ENCODE measurements at places on chromosomes 4 and X. TPM values are rescaled to one million over a fixed set of nuclear protein-coding genes. Genes with fewer than 3 reads are reported as not detected.

MSX1 gene
- total RNA-seq, result not detected

ARMCX4 gene
- total RNA-seq, result 2.8 TPM

CT45A10 gene
- not detected for total RNA-seq

F8A3 gene
- total RNA-seq, result 25.3 TPM

SHROOM4 gene
- not detected for total RNA-seq

MGARP gene
- not detected for total RNA-seq

ARHGEF38 gene
- total RNA-seq, result not detected

GPC4 gene
- total RNA-seq, result not detected

MAP7D2 gene
- total RNA-seq, result 0.23 TPM

ANXA10 gene
- not detected for total RNA-seq

GATA1 gene
- total RNA-seq, result not detected

SLC34A2 gene
- not detected for total RNA-seq

BEX2 gene
- 3.0 TPM for total RNA-seq

COX7B2 gene
- not detected for total RNA-seq

SATL1 gene
- total RNA-seq, result not detected

SPACA5 gene
- total RNA-seq, result not detected

SULT1E1 gene
- total RNA-seq, result not detected

FMR1NB gene
- not detected for total RNA-seq

P2RY8 gene
- total RNA-seq, result 126 TPM

ASMT gene
- 0.20 TPM for total RNA-seq

SPON2 gene
- 32.4 TPM for total RNA-seq

SLC10A7 gene
- total RNA-seq, result 24.0 TPM

GAGE1 gene
- not detected for total RNA-seq

TFE3 gene
- total RNA-seq, result 29.3 TPM

LUZP4 gene
- total RNA-seq, result not detected

CTAG1B gene
- not detected for total RNA-seq

RXFP1 gene
- not detected for total RNA-seq

HTR2C gene
- total RNA-seq, result not detected

PLCXD1 gene
- 63.4 TPM for total RNA-seq

LRCH2 gene
- not detected for total RNA-seq

RNF212 gene
- 1.2 TPM for total RNA-seq

CSN1S1 gene
- total RNA-seq, result not detected

SASH3 gene
- 199 TPM for total RNA-seq

TMEM31 gene
- total RNA-seq, result not detected

IBSP gene
- total RNA-seq, result not detected

RAB40A gene
- total RNA-seq, result 0.20 TPM

CRLF2 gene
- total RNA-seq, result 11.5 TPM

AMTN gene
- not detected for total RNA-seq

ZBTB33 gene
- total RNA-seq, result 12.6 TPM

MAOA gene
- 19.6 TPM for total RNA-seq

ADH1A gene
- not detected for total RNA-seq

DRD5 gene
- total RNA-seq, result not detected

CAPN6 gene
- total RNA-seq, result not detected

APBB2 gene
- 0.55 TPM for total RNA-seq

TRIM2 gene
- total RNA-seq, result 0.23 TPM

CT83 gene
- not detected for total RNA-seq

TEX13C gene
- total RNA-seq, result not detected

SPP1 gene
- total RNA-seq, result 5.4 TPM

EFHC2 gene
- 0.27 TPM for total RNA-seq

EPGN gene
- 1.3 TPM for total RNA-seq

CENPI gene
- total RNA-seq, result 26.2 TPM

FATE1 gene
- not detected for total RNA-seq

HERC6 gene
- 17.1 TPM for total RNA-seq

ZDHHC15 gene
- total RNA-seq, result 0.02 TPM

BRS3 gene
- total RNA-seq, result not detected
